Activated gamma-delta T cell (primary cell): ENCODE measurements at places on chromosomes 6 and 20.
A peak's percentile ranks its signal among the peaks of the same experiment; 100 is the strongest.

- DNase-seq = no peak
Observed at GRCh38 chr6:148771896-148772554, 25.2 kb downstream of the UST start.

DNA sequence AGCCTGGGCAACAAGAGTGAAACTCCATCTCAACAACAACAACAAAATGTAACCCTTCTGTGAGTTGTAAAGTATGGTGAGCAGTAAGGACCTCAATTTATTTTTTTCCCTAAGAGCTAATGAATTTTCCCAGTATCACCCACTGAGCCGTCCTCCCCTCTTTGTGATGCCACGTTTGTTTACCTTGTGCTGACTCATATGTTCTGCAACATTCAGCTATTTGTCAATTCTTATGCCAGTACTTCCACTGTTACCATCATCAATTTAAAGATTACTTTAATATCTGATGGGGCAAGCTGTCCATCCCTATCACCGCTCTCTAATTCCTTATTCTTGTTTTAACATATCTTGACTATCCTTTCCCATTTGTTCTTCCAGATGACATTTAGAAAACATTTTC is 37.5 kb downstream of the MAK start:
- DNase-seq = no peak

DNA sequence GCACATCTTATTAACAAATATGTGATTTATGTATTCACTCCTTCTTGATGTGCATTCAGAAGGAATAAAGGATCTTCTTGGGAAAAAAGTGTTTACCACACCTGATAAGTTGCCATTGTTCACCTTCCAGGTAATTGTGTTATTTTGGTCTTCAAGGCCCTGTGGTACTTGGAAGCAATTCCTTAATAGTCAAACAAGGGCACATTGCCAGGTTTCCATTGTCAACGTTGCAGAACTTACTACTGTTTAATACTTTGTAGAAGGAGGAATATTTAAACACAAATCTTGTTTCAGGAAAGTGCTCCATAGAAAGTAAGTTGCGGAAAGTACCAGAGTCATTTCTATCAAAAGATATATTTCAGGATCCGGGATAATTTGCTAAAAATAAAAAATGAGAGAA is 129.5 kb upstream of the SGK1 start:
- DNase-seq = no peak

DNA sequence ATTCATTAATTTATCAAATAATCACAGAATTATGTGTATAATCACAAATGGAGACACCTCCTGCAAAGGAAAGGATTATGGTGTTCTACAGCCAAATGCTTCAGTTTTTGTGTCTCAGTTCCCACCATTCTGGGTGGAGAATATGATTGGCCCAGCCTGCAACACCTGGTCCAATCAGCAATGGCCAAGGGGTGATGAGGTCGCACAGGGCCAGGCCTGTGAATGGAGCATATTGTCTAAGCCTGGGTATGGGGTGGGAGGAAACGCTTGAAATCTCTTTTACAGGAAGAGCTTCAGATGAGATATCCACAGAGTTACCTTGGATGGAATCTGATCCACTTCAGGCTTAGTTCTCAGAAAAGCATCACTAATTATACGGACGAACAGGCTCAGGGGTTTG is 271.6 kb downstream of the DHX35 start:
- DNase-seq = no peak

GRCh38 chr6:142773859-142774648 is 170.9 kb downstream of the HIVEP2 start:
- DNase-seq = no peak

GRCh38 chr20:2301164-2301622 is 5.4 kb downstream of the TGM3 start:
- no peak for DNase-seq

- no peak for DNase-seq
Observed at GRCh38 chr6:129211626-129212025, 328.7 kb downstream of the LAMA2 start.

- no peak for DNase-seq
Observed at GRCh38 chr20:50471231-50471630, 39.0 kb upstream of the PTPN1 start.

GRCh38 chr6:79077715-79078074 is 359 bp downstream of the PHIP start:
- no peak for DNase-seq

GRCh38 chr6:83536034-83536646 is 23.8 kb downstream of the PRSS35 start:
- no peak for DNase-seq

DNA sequence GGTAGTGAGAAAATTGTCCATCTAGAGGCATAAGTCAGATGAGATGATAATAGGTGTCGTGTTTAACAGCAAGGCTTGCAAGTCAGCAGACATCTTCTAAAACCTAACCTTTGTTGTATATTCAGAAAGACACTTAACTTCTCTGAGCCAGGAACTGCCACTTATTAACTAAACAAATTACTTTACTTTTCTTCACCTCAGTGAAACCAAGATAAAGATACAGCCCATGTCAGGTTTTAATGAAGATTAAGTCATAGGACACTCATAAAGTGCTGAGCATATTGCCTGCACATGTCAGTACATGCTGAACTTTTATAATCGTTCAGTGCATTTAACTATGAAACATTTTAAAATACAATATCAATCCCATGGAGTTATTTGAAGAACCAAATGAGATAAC is 286.8 kb downstream of the NKAIN2 start:
- DNase-seq = no peak

GRCh38 chr6:73156793-73157767 is 68.2 kb downstream of the KHDC1L start:
- DNase-seq = peak; percentile 5

DNA sequence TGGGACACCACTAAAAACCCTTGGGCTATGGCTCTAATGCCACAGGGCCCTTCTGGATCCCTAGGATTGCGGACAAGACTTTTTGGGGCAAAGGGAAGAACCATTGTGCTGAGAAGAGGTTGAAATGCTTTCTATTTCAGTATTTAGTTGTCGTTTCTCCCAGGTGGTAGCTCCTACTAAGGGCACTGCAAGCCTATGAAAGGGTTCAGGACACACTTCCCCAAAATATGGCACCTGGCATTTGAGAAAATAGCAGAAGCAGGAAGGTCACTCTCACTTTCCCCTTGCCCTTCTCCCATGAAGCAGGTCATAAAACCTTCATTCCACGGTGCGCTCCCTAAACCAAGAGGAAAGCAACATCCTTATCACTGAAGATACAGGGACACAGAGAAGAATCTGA is 125.4 kb upstream of the GPR6 start:
- no peak for DNase-seq

- no peak for DNase-seq
Observed at GRCh38 chr20:48789781-48790472, 37.9 kb downstream of the PREX1 start.

GRCh38 chr6:73528897-73529296 is 8.1 kb upstream of the EEF1A1 start:
- DNase-seq = no peak

DNA sequence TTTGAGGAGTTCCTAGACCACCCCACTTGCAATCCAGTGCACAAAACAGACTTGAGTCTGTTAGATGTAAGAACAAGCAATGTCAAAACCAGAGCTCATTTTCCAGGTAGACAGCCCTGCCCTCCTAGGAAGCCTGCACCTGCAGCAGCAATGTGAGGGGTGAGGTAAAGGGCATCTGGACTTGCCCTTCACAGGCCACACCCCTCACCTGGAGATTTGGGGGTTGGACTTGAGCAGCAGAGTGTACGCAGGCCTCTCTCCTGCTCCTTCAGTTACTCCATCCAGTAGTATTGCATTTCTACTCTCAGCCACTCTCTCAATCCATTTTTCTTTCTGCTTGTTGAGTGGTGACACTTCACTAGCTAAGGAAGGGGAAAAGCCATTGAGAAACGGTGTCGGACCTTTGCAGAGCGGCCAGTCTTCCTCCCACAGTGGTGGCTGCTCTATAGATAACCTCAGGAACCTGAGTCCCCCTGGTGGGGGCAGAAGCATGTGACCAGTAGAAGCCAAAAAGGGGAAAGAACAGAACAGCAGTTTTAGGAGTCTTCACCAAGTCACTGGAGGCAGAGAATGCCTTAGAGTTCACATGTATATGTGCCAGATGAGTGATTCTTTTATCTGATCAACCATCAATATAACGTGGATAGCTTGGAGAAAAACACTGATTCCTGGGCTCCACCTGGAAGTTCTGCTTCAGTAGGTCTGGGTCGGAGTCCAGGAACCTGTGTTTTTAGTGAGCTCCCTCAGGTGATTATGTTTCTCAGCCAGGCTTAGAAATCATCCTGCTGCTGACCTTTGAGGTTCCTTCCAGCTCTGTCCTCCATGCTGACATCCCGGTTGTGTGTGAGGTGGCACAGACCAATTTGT is 28.0 kb downstream of the ARFGEF2 start:
- DNase-seq = no peak

- peak; percentile 27 for DNase-seq
Observed at GRCh38 chr6:26158076-26158580, 70.9 kb downstream of the HFE start.

- no peak for DNase-seq
Observed at GRCh38 chr6:29680416-29680815, 536 bp downstream of the ZFP57 start.

DNA sequence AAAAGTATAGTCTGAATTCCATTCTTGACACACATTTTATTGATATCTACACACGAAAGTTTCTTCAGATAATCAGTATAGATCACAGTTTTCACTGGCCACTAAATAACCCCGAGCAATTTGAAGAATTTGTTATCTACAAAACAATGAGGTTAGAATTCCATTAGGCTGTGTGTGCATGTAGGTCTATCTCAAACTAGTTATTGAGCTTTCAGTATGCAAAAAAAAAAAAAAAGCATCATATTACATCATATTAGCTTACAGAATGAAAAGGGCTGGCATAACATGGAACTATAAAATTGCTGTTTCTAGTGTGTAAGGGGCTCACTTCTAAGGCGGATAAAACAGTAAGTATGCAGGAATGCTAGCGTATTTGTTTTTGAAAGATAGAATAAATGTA is 59.5 kb upstream of the ADGRG6 start:
- no peak for DNase-seq

DNA sequence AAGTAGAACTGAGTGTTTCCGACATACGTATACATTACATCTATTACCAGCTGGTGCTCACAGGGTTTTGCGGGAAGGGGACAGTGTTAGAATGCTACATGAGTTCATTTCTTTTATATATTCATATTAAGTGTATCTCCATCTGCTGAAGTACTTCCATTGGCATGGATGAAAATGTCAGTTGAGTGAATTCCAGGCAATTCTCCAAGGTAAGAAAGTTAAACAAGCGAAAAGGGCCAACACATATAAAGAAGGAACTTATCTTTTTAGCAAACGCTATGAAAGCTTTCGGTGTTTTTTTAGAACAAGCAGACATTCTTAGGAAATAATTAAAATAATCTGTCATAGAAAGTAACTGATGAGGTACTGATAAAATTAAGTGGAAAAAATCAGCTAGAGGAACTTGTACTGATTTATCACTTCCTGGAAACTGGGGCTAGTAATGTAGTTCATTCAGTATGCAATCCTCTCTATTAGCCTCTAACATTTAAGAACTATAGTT is 34.6 kb downstream of the RNF146 start:
- DNase-seq = no peak

GRCh38 chr20:38835792-38836191 is 30.3 kb downstream of the PPP1R16B start:
- no peak for DNase-seq

DNA sequence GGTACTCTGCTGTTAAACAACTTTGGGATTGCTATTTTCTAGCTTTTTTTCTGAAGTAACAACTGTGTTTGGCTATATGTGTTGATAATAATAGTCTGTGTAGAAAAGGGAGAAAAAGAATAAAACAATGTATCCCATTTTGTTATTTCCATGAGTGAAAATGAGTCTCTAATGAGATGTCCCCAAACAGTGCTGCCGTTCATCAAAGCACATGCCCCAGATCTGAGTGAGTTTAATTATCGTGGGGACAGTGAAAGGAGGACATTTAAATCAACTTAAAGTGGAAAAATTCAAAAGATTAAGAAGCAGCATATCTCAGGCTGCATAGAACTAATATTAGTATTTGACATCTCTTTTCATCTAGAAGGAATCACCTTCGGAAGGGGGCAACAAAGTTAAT is 59.6 kb downstream of the NCOA7 start:
- DNase-seq = no peak
